ENCODE measurements at places on chromosomes 13 and 19.

DNA sequence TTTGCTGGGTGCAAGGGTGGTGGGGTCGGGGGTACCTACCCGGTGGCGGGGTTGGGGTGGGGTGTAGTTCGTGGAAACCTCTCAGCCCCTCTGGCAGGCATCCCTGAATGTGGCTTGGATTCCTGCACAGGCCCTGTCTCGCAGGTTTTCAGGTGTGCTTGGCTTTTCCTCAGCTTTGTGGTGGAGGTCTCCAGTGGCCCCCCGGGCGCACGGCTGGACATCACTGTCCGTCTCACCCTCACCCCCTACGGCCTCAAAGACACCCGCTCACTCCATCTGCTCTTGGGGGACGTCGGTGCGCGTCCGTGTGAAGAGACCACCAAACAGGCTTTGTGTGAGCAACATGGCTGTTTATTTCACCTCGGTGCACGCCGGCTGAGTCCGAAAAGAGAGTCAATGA is 44.3 kb downstream of the ZNF146 start:
- no peak for DNase-seq

DNA sequence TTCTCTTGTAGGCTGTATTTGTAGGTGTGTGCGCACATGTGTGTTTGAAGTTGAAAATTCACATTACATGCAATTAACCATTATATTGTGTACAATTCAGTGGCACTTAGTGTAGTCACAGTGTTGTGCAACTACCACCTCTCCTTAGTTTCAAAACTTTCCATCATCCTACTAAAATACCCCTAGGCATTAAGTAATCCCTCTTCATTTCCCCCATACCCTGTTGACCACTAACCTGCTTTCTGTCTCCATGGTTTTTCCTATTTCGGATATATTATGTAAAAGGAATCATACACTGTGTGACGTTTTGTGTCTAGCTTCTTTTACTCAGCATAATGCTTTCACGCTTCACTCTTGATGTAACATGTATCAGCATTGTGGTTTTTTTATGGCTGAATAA is 16.1 kb downstream of the LSM14A start:
- DNase-seq: no peak

GRCh38 chr13:110907951-110908898 is 6.6 kb downstream of the ANKRD10 start:
- peak; percentile 88 for DNase-seq

- DNase-seq: no peak
Measured at GRCh38 chr13:63463782-63464610, 2048.3 kb upstream of the PCDH20 start.
